Stimulated activated CD8-positive, alpha-beta memory T cell treated with anti-CD3 and anti-CD28 coated beads, Interleukin-15, amount 100 ng/mL, for 48 hours (primary cell): ENCODE measurements at places on chromosomes 13 and 19.

GRCh38 chr19:33496038-33496895 lies 25.3 kb downstream of the PEPD start:
- DNase-seq: no peak

DNA sequence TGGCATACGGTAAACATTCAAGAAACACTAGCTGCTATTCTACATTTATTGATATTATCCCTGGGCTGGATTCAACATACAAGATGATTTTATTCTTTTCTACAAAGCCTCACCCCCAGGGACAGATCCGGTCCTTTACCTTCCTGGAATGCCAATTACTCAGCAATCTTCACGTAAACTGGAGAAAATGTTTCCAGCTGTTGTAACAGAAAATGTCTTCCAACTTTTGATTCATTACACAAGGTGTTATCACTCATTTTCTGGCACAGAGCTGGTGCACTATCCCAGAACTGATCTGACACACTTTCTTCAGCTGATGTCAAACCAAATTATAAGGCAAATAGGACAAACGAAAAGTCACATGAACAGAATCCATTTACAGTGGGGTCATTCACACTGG lies 33.1 kb downstream of the DCLK1 start:
- DNase-seq: no peak

GRCh38 chr19:39377373-39378362 lies 13.2 kb downstream of the PAF1 start:
- no peak for DNase-seq

DNA sequence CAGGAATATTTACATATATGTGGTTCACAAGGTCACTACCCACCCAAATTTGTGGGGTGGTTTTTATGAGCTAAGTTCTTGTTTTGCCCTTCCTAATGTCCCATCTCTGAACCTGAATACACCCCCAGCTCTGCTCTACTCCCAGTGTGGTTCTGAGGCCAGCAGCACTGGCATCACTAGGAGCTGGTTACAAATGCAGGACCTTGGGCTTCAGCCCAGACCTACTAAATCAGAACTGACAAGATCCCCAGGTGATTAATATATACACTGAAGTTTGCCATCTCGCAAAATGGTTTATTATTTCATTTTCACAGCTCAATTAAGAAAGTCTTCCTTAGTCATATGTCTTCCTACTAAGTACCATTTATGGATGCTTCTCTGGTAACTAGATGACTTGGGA lies 67.9 kb downstream of the FOXO1 start:
- no peak for DNase-seq

DNA sequence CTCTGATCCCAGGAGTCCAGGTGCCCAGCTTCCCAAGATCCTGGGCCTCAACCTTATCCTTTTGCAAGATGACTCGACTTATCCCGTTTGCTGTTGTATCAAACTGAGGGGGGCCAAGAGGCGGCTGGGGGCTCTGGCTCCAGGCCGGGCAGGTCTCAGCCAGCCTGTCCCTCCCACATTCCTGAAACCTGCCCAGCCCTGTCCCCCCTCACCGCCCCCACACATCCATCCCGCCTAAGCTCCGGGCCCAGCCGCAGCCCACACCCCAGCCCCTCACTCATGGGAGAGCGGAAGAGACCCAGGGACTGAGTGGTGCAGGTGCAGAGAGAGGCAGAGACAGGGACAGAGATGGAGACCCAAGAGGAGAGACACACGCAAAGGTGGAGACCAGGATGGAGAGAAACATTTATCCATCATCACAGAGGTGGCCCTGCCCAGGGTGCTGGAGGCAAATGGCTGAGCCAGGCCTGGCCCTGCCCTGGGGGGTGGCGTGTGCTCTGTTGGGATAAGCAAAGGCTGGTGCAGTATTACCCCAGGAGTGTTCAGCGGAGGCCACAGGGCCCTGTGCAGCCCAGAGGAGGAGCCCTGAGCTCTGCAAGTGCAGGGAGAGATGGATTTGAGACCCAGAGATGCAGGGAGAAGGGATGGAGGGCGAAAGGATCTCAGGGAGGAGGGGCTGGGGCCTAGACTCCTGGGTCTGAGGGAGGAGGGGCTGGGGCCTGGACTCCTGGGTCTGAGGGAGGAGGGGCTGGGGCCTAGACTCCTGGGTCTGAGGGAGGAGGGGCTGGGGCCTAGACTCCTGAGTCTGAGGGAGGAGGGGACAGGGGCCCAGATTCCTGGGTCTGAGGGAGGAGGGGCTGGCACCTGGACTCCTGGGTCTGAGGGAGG lies 1.6 kb downstream of the BCAM start:
- DNase-seq: no peak

DNA sequence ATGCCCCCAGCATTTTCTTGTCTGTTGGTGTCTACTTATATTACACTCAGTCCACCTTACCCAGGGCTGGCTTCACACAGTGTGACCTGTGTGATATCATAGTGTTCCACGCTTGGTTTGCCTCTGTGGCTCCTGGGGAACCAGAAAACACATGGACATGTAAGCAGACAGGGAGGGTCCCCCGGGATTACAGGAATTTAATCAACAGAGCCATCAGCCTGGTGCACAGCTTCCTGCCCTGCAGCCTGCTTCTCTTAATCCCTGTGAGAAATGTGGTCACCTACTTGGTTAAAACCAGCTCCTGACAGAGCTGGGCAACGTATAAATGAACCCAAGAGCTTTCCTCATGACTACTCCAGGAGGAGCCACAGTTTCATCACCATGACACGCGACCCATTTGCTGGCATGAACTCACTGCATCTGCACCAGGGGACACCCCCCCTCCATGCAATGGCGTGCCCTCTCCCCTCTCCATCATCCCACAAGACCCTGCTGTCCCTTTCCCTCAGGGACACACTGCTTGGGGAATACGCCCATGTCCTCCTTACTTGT lies 152.1 kb downstream of the UQCRFS1 start:
- DNase-seq: no peak

- no peak for DNase-seq
Observed at GRCh38 chr19:10384580-10384979, 4.2 kb upstream of the TYK2 start.

DNA sequence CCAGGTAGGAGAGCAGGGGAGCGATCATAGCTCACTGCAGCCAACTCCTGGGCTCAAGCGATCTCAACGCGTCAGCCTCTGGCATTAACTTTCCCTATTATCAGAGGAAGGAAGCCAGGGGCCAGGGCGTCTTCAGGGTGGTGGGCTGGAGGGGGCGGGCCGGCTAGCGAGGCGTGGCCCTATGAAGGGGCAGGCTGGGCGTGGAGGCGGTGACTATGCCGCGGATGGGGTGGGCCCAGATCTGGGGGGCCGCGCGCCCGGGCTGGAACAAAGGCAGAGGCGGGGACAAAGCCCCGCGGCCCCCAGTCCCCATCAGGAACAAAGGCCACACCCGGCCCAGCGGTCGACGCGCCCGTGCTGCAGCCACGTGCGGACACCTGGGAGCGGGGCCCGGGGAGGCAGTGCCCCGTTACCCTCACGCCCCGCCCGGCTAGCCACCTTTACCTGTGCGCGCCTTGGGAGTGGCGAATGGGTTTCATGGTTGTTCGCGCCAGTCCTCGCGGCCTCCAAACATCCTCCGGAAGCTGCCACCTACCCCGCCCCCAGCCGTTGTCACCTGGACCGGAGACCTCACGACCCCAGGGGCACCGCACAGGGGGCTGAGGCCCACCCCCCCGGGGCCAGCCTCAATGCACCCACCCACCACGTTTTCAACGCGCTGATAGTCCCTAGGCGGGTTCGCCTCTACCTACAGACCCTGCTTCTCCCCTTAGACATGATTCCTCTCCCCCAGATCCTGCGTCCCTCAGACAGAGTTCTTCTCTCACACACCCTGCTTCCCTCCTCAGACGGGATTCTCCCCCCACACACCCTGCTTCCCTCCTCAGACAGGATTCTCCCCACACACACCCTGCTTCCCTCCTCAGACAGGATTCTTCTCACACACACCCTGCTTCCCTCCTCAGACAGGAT lies 5.4 kb upstream of the TRIM28 start:
- DNase-seq: no peak

DNA sequence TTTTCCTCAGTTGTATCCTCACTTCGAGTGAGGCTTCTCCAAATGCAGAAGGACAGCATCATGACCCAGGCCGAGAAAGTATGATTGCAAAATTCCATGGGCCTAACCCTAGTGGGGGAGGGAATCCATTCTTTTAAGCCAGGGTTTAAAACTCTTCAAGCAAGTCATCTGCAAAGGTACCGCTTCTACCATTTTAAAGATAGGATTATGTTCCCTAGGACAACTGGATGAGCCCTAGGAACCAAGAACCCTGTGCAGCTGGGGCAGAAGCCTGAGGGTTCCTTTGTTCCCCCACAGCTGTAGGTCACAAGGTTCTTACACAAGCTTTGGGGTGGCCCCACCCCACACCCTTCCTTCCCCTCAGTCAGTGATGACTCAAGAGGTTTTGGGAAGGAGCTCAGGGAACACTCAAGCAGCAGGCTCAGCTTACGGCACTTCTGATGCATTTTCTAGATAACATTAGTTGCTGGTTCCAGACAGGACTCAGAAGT lies 13.5 kb downstream of the ARL11 start:
- no peak for DNase-seq

DNA sequence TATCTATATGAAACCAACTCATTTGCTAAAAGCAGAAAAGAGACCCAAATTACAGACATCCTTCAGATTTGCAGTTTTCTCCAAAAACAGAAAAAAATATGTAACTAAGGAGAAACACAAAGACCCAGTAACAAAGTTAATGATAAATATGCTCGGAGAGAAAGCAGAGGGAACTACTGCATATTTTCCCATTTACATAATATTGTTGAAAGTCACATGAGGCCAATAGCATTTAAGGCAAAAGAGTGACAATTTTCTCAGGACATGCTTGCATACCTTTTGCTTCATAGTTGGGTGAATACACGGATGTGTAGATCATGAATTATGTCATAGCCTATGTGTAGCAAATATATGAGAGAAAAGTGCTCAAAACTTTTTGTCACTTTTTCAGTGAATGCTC lies 310.3 kb downstream of the EFNB2 start:
- DNase-seq: no peak

- no peak for DNase-seq
Observed at GRCh38 chr19:32750441-32751055, 31.0 kb downstream of the TDRD12 start.

DNA sequence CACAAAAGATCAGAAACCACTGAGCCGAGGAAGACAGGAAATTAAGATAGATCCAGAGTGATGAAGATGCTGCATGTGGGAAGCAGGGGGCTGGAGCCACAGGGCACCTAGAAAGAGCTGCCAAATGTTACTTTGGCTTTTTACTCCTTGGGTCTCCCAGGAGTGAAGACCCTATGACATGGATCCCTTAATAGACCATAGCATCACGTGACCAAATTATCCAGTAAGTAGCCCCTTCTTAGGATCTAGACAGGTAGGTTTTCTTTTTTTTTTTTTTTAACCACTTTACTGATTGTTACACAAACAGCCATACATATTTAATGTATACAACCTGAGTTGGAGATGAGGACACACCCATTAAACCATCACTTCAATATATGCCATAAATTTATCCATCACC lies 183.9 kb upstream of the SOX21 start:
- no peak for DNase-seq

GRCh38 chr13:49498206-49498605 lies 2.5 kb downstream of the PHF11 start:
- no peak for DNase-seq

DNA sequence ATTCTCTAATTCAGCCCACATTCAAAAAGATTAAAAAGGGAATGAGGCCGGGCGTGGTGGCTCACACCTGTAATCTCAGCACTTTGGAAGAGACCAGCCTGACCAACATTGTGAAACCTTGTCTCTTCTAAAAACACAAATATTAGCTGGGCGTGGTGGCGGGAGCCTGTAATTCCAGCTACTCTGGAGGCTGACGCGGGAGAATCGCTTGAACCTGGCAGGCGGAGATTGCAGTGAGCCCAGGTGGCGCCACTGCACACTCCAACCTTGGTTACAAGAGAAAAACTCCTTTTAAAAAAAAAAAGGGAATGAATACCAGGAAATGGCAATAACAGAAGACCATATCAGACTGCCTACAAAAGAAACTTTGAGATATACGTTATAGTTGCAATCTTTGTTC lies 1244.5 kb downstream of the PCDH9 start:
- no peak for DNase-seq

DNA sequence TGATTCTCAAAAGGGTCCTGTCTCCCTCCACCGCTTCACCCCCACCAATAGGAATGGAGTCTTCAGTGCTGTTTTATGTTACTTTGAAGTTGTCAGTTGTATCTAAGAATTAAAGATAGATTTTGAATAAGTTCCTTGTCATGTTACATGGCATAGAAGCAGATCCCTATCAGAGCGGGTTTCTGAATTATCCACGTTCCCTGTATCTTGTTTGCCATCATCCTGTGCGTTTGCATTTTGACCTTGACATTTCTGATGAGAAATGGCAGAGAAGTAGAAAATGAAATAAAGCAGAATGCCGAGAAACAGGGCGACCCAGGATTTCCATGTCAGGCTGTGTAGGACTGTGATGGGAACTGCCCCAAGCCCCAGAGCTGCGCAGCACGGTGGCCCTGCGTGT lies 120.7 kb upstream of the RNF113B start:
- no peak for DNase-seq
